ENCODE measurements at places on chromosomes 5 and 9. TPM values are rescaled to one million over a fixed set of nuclear protein-coding genes. Genes with fewer than 3 reads are reported as not detected.

DNA sequence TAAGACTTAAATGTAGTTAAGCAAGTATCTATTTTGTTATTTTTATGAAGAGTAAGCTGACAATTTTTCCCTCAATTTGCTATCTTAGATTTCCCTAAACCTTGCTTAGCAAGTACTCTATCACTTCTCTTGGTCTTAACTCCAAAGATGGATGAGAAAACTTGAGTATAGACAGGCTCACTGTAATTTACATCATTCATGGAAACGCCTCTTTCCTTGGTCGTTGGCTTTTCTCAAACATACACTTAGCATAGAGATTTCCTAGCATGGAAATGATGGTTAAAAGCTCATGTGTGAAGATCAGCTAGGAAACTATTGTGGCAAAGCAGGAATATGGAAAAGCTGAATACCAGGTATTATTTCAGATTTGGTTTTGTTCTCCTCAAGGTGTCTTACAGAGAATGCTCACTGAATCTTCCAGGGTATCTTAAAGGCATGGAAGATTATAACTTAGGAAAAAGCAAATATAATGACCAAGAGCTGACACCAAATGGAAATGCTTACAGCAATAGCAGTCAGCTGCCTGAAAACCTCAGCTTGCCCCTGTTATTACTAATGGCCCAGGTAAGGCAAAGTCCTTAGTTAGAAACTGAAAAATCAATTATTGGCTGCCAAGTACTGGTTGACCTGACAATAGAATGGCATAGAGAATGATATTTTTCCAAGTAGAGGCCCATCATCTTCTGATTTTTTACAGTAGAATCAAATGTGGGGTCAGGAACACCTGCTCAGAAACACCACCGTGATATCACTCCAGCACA, 84.8 kb downstream of the SEMA5A start:
- no peak for DNase-seq

The SOHLH1 gene
- polyA plus RNA-seq = not detected

The BTNL9 gene
- polyA plus RNA-seq = 12.1 TPM

DNA sequence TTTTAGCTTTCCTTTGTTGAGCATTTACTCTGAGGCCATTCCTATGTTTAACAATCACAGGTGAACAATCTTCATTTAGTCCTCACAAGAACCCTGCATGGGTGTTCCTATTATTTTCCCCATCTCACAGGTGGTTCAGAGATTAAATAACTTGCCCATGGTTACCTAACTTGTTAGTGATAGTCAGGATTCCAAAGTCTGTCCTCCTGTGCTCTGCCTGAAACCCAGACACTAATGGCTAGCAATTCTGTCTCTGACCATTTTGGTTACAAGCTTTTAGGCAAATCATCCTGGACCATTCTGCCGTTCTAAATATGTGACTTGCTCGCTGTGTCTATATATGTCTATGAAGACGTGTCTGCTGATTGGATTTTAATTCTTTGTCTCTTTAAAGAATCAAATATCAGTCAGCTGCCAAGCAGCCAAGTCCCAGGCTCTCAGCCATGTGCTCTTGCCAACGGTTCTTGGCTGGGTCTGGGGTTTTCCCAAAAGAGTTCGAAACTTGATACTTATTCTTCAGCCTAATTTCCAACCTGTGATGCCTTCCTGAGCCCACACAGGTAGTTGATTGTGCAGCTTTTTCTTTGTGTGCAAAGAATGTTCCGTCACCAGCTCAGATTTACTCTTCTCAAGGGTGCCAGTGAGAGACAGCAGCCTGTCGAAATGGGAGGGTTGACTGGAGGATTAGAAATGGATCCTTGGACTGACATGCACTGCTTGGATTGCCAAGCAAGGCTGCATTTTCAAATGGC, 121.7 kb downstream of the NREP start:
- no peak for DNase-seq

- DNase-seq = no peak
Measured at GRCh38 chr9:76188905-76189304, 205.3 kb downstream of the RFK start.

The VAV2 gene
- 47.8 TPM for polyA plus RNA-seq

DNA sequence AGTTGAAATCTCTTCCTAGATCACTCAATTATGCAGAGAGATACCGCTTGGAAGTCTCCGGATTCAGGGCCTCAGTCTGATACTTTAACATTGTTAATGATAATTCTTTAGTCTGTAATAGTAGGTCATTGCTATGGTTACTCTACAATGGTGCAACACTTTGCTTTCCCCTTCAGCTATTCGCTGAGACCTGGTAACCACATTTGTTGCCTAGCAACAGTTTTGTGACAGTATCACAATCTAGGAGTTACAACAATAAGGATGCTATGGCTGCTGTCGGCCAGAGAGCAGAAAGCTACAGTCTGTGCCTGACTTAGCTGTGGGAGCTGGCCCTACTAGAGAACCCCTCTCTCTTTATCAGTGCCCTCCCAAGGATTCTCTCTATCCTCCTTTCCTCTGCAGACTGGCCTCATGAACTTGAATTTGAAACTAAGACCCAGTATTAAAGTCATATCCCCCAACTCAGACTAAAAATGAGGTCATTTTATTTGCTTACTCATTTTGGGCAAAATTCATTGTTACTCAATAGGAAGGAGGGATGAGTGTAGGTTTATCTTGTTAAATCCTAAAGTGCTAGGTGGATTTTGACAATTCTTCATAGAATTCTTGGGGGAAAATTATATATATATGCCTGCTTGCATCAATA, 39.3 kb downstream of the NR2F1 start:
- no peak for DNase-seq

- no peak for DNase-seq
Measured at GRCh38 chr5:14063138-14063537, 80.0 kb upstream of the TRIO start.

DNA sequence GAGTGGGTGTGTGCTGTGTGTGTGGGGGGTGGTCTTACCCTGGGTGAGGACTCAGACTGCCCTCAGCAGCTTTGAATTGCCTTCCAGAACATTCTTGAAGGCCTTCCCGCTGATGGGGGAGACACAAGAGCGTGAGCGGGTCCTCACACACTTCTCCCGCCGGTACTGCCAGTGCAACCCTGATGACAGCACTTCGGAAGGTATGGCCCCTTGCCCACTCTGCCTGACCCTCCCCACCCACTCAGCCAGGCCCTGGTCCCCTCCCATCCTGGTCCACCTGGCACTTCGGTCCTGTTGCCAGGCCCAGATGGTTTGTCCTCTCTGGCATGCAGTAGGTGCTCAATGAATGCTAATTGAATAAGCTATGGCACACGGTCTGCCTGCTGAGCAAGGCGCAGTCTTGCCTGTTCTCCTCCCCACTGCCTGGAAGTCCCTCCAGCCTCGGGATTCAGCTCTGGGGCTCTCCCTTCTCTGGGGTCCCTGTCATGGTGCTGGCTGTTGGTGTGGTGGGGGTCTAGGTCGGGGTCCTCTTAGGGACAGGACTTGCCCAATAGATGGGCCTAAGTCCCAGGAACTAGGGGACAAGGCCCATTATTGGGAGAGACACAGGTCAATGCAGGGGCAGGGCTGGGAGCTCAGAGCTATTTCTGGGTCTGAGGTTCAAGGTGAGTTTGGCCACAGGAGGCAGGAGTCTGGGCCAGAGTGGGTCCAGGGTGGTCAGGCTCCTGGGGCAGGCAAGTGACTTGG, 26.4 kb downstream of the PSD2 start:
- DNase-seq = no peak

DNA sequence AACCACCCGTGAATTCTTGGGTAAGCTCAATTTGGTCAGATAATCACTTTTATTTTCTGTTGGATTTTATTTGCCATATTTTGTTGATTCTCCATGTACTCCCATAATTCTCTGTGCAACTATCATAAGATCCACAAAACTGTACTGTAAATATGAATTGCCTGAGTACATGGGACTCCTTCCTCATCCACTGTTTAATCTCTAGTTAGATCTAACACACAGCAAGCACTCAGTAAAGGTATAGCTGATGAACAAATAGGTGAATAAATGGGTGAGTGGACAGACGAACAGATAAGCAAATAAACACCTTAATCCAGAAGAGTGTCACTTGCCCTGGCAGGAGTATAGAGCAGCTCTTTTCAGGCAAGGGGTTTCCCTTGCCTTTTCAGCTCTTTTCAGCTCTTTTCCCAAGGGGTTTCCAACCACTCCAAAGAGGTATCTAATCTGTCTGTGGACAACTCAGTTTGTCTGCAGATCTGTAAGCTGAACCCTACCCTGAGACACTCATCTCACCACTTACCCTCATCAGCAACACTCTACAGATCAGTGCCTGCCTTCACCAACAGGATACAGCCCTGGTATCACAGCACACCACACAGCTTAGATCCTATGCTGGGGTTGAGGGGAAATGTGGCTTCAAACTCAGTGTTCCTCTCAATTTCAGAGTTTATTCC, 51.2 kb downstream of the SIL1 start:
- DNase-seq = no peak

DNA sequence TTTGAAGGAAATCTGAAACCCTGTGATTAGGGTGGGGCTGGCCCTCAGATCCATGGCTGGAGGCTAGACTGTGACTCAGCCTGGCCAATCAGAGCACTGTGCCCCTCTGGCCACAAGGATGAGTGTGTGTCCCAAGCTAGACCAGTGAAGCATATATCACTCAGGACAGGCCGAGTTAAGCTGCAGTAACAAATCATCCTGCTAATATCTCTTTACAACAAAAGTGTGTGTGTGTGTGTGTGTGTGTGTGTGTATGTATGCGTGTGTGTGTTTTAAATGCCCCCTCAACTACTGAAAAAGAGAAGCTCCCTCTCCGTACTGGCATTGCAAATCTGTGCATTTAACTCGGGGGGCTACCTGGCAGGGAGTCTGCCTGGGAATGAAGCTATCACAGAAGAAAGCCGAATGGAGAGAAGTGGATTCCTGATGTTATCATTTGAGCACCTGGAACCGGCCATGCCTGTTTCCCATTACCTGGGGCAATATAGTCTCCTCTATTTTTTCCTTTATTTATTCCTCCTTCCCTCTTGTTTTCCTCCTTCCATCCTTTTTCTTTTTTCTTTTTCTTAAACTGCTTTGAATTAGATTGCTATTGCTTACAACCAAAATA, 25.6 kb downstream of the STC2 start:
- DNase-seq = no peak
